ENCODE measurements at places on chromosomes 12 and 14.

DNA sequence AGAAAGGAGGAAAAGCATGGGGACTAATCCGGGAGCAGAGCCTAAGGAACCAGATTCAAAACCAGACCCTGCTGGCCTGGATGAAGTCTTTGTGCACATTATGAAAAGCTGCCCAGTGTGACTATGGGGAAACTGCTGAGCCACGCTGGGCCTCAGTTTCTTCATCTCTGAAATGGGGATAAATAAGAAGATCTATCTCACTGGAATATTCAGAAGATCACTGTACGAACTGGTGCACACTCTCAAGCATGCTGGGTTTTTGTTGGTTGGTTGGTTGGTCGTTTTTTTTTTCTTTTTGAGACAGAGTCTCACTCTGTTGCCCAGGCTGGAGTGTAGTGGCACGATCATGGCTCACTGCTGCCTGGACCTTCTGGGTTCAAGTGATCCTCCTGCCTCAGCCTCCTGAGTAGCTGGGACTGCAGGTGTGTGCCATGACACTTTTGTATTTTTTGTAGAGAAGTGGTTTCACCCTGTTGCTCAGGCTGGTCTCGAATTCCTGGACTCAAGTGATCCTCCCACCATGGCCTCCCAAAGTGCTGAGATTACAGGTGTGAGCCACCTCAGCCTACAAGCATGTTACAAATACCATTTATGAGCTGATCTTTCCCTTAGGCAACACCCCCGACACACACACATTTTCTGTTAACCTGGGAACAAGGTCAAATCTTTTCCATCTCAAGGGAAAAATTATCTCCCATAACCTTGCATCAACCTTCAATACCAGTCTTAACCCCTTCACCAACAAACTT, 33.4 kb upstream of the CORO1C start:
- no peaks in the 10 kb centered on the region for H3K27me3 ChIP-seq
- H3K36me3 ChIP-seq = no peaks in the 10 kb centered on the region
- DNase-seq = no peak
- H3K27ac ChIP-seq = no peak overlapping the region
- no peaks in the 10 kb centered on the region for H3K4me1 ChIP-seq

- H3K27ac ChIP-seq = no peak overlapping the region
- H3K36me3 ChIP-seq = peaks cover 17% of the 10 kb centered on the region
Measured at GRCh38 chr14:71733210-71733883, 198.9 kb upstream of the RGS6 start.

GRCh38 chr12:107133462-107133861, 40.1 kb upstream of the CRY1 start:
- no peak for DNase-seq
- no peaks in the 10 kb centered on the region for H3K36me3 ChIP-seq
- H3K27ac ChIP-seq = no peak overlapping the region
- no peak overlapping the region for H3K4me3 ChIP-seq

DNA sequence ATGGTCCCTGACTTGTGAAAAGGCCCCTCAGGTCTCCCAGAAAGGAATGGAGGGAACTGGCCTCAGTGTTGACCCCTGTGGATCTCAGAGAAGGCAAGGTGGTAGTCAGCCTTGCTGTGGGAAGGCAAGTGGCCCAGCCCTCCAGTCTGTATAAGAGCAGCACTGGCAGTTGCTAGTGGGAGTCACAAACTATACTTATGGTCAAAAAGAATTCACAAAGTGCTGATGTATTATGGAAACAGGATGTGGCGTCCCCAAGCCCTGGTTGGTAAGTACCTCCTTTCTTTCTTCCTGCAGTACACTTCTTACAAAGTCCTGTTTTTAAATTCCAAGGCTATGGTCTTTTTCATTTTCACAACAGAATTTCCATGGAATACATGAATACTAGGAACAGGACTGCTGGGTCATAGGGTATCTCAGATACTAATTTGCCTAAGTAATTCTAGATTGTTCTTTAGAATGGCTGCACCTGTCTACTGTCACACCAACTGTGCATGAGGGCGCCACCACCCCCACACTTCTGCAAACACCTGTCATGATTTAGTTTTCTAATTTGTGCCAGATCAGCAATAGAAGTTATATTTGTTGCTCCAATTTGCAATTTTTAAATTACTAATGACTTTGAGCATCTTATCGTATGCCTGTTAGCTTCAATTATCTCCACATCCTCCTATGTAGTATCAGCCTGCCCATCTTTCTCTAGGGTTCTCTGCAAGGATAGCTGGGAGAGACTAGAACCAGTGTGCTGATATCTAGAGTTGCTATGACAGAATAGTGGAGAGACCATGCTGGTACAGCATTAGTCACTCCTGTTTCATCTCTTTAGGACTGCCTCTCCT, 40.7 kb upstream of the TMEM263 start:
- DNase-seq = no peak
- H3K4me3 ChIP-seq = no peak overlapping the region
- H3K4me1 ChIP-seq = no peaks in the 10 kb centered on the region

GRCh38 chr14:58294201-58294600, 4.2 kb upstream of the ARID4A start:
- peaks cover 12% of the 10 kb centered on the region for H3K4me1 ChIP-seq
- peaks cover 41% of the 10 kb centered on the region for H3K36me3 ChIP-seq
- DNase-seq = no peak
- H3K27ac ChIP-seq = no peak overlapping the region
- no peaks in the 10 kb centered on the region for H3K27me3 ChIP-seq
- no peak overlapping the region for H3K4me3 ChIP-seq

DNA sequence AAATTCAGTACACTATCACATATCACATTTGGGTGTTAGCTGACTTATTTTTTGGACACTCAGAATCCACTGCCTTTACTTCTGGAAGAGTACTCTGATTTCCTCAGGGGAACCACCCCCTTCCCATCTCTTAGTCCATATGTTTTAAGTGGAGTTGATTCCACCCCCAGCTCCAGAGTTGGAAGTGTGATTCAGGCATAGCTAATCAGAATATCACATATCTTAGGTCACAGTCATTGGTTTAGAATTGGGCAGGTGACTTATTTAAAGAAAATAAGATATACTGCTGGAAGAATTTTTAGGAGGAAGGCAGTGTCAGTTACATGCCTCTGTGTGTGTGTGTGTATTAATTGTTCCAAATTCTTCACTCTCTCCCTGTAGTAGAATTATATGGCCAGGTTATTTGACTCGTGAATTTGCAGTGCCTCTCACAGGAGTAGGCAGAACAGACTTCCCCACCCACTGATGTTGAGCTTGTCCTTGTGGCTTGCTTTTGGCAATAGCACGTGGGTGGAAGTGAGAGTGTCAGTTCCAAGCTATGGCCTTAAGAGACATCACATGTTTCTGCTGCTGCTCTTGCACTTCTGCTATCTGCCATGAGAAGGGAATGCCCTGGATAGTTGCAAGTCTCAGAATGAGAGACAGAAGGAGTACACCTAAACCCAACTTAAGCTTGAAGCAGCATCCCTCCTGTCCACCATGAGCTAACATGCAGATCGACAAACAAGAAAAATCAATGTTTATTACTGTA, 6.4 kb upstream of the GAS2L3 start:
- no peak overlapping the region for H3K27ac ChIP-seq
- H3K36me3 ChIP-seq = no peaks in the 10 kb centered on the region
- H3K4me3 ChIP-seq = no peak overlapping the region
- H3K4me1 ChIP-seq = no peaks in the 10 kb centered on the region
- H3K27me3 ChIP-seq = no peaks in the 10 kb centered on the region

- H3K27ac ChIP-seq = no peak overlapping the region
- H3K36me3 ChIP-seq = no peaks in the 10 kb centered on the region
- no peak overlapping the region for H3K4me3 ChIP-seq
Measured at GRCh38 chr14:69490219-69490918, 5.8 kb downstream of the PLEKHD1 start.

- peak; percentile 97 for DNase-seq
- H3K4me3 ChIP-seq = peak overlapping the region; percentile 67
- no peaks in the 10 kb centered on the region for H3K4me1 ChIP-seq
Measured at GRCh38 chr14:63203618-63204406, 431 bp upstream of the RHOJ start.

GRCh38 chr14:100345711-100346110, 22.6 kb downstream of the SLC25A47 start:
- no peak overlapping the region for H3K4me3 ChIP-seq
- H3K36me3 ChIP-seq = no peaks in the 10 kb centered on the region
- H3K27ac ChIP-seq = no peak overlapping the region
- DNase-seq = no peak
- H3K27me3 ChIP-seq = no peaks in the 10 kb centered on the region

GRCh38 chr14:72736786-72737559, 156.9 kb downstream of the DPF3 start:
- DNase-seq = no peak
- H3K36me3 ChIP-seq = no peaks in the 10 kb centered on the region
- H3K4me3 ChIP-seq = no peak overlapping the region
- no peak overlapping the region for H3K27ac ChIP-seq

DNA sequence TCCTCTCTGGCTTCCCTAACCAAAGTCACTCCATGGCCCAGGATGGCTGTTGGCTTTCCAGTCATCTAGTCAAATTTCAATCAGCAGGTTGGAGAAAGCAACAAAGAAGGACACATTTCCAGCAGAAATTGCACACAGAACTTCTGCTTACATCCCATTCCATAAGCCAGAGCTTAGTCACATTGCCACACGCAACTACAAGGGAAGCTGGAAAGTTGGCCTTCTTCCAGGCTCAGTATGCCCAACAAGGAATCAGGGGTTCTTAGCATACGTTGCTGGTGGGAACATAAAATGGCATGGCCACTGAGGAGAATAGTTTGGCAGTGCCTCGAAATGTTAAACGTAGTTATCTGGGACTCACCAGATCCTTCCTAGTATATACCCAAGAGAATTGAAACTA, 9.3 kb upstream of the APPL2 start:
- H3K36me3 ChIP-seq = no peaks in the 10 kb centered on the region
- no peak for DNase-seq
- H3K27me3 ChIP-seq = no peaks in the 10 kb centered on the region
- no peaks in the 10 kb centered on the region for H3K4me1 ChIP-seq
- no peak overlapping the region for H3K4me3 ChIP-seq

- H3K36me3 ChIP-seq = no peaks in the 10 kb centered on the region
- peak; percentile 43 for DNase-seq
- no peak overlapping the region for H3K4me3 ChIP-seq
Measured at GRCh38 chr12:80033448-80033847, 65.9 kb upstream of the OTOGL start.

DNA sequence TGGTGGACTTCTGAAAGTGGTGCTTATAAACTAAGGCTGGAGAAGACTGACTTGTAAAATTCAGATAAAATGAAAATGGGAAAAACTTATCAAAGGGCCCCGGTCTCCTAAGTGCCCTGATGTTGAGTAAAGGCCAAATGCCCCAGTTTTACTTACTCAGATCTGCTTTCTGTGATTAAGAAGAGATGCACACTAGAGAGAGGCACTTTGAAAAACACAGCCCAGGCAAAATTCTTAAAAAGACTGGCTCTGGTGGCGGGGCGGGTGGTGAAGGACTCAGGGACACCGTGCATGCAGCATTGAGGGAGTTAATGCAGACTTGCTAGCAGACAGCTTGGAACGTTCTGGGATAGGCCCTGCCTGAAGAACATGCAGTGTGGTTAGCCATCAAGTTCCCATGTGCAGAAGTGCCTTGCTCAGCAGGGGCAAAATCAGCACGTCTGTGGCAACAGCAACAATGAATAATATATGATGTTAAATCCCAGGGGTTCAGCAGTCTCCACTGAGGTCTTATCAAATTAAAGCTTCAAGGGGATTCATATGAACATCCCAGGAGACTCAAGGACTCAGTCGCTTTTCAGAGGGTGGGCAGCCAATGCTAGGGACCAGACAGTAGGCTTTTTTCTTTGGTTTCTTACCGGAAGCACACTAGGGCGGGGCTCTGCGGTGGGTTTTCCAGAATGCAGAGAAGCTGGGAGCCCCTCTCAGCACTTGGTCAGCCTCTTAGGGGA, 105.0 kb downstream of the DAD1 start:
- H3K36me3 ChIP-seq = no peaks in the 10 kb centered on the region
- no peaks in the 10 kb centered on the region for H3K27me3 ChIP-seq
- no peaks in the 10 kb centered on the region for H3K4me1 ChIP-seq
- H3K27ac ChIP-seq = no peak overlapping the region
- H3K4me3 ChIP-seq = no peak overlapping the region

GRCh38 chr12:124418791-124419190, 123.9 kb downstream of the RFLNA start:
- H3K27ac ChIP-seq = no peak overlapping the region
- DNase-seq = no peak
- H3K27me3 ChIP-seq = no peaks in the 10 kb centered on the region
- peaks cover 14% of the 10 kb centered on the region for H3K4me1 ChIP-seq
- no peak overlapping the region for H3K4me3 ChIP-seq
- peaks cover 18% of the 10 kb centered on the region for H3K36me3 ChIP-seq

- DNase-seq = peak; percentile 38
- no peaks in the 10 kb centered on the region for H3K36me3 ChIP-seq
- no peaks in the 10 kb centered on the region for H3K27me3 ChIP-seq
- no peak overlapping the region for H3K4me3 ChIP-seq
- no peak overlapping the region for H3K27ac ChIP-seq
Measured at GRCh38 chr14:87097015-87097414, 896.0 kb downstream of the GALC start.

DNA sequence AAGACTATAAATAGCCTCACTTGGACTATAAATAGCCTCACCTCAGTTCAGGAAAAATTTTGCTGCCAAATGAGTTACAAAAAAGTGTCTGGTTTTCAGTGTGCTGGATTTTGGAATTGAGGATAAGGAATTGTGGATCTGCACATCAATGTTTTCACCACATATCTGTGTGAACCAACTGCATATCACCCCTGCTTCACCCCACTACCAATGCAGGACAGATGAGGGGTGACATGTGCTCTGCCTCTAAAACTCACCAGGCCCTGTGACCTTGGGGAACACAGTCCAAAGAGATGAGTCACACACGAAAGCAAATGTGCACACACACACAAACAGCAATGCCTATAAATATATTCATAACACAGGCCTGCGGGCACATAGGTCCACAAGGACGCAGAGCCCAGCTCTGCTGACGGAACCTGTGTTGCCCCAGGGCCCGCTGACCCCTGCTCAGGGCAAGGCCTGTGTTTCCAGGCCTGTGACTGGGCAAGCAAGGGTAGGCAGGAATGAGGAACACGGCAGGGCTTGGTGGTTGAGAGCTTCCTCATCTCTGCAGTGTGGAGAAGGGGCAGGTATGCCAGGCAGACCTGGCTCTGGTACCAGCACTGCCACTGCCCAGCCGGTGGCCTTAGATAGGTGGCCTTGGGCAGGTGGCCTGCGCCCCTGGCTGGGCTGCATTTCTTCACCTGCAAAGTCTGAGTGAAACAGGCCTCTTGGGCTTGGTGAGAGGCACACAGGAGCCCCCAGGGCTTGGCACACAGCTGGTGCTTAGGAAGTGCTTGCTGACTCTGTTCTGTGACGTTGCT, 82.4 kb downstream of the ARL6IP4 start:
- no peaks in the 10 kb centered on the region for H3K27me3 ChIP-seq
- peak overlapping the region; percentile 91 for H3K27ac ChIP-seq
- peaks cover 67% of the 10 kb centered on the region for H3K4me1 ChIP-seq
- H3K4me3 ChIP-seq = no peak overlapping the region
- no peaks in the 10 kb centered on the region for H3K36me3 ChIP-seq

- peaks cover 6% of the 10 kb centered on the region for H3K4me1 ChIP-seq
- no peaks in the 10 kb centered on the region for H3K36me3 ChIP-seq
- H3K4me3 ChIP-seq = no peak overlapping the region
- H3K27ac ChIP-seq = no peak overlapping the region
- H3K27me3 ChIP-seq = no peaks in the 10 kb centered on the region
Measured at GRCh38 chr12:15115434-15115833, 105.8 kb downstream of the RERG start.

Measured in kidney (tissue), 22 donors.